ENCODE measurements at places on chromosomes 7 and 10.

DNA sequence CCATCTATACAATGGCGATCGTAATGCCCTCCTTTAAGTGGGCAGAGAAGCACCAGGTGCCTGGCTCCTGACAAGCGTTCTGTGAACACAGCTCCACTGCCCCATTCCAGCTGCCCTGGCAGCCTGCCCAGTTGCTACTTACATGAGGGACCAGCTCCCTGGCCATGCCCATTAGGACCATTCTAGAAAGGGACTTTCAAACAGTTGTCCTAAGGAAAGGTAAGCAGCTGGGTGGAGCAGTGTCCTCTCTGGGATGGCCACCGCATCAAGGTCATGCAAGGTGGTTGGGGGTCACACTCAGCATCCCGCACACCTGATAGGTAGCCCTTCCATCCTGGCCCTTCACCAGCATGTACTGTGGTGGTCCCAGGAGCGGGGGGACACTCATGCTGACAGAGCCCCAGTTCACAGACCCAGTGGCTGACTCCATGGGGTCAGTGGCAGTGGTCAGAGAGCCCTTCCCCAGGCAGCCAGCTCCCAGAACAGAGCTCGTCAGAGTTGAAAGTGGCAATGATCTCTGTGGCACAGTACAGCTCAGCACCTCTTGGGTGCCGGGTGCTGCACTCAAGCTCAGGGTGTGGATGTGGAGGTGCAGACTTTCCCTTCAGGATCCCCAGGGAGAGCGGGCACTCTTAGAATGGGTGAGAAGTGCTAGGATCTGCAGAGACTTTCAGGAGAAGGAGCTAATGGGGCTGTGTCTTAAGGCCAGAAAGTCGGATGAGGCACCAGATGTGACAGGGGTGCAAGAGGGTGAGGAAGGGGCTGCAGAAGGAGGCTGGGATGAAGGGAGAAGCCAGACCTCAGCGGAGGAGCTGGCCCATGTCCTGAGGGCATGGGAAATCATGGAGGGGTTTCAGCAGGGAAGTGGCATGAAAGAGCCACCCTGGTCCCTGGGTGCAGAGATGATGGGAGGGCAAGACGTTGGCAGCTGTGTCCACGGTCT is 10.9 kb downstream of the MMRN2 start:
- no peak overlapping the region for H3K4me3 ChIP-seq
- peaks cover 32% of the 10 kb centered on the region for H3K4me1 ChIP-seq
- H3K27ac ChIP-seq = no peak overlapping the region

DNA sequence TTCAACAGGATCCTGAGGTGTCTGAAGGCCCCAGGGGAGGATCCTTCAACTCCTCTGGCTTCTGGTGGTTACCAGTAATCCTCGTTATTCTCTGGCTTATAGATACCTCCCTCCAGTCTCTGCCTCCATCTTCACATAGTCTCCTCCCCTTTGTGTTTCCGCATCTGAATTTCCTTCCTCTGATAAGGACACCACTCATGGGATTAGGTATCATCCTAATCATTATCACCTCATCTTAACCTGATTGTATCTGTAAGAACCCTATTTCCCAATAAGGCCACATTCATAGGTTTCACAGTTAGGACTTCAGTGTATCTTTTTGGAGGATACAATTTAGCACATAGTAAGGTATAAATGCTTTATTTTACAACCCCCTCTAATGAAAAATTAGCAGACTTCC is 1189.2 kb downstream of the CNTNAP2 start:
- no peak for DNase-seq
- H3K4me1 ChIP-seq = no peaks in the 10 kb centered on the region
- no peaks in the 10 kb centered on the region for H3K36me3 ChIP-seq
- no peaks in the 10 kb centered on the region for H3K27me3 ChIP-seq
- H3K4me3 ChIP-seq = no peak overlapping the region
- no peak overlapping the region for H3K27ac ChIP-seq

DNA sequence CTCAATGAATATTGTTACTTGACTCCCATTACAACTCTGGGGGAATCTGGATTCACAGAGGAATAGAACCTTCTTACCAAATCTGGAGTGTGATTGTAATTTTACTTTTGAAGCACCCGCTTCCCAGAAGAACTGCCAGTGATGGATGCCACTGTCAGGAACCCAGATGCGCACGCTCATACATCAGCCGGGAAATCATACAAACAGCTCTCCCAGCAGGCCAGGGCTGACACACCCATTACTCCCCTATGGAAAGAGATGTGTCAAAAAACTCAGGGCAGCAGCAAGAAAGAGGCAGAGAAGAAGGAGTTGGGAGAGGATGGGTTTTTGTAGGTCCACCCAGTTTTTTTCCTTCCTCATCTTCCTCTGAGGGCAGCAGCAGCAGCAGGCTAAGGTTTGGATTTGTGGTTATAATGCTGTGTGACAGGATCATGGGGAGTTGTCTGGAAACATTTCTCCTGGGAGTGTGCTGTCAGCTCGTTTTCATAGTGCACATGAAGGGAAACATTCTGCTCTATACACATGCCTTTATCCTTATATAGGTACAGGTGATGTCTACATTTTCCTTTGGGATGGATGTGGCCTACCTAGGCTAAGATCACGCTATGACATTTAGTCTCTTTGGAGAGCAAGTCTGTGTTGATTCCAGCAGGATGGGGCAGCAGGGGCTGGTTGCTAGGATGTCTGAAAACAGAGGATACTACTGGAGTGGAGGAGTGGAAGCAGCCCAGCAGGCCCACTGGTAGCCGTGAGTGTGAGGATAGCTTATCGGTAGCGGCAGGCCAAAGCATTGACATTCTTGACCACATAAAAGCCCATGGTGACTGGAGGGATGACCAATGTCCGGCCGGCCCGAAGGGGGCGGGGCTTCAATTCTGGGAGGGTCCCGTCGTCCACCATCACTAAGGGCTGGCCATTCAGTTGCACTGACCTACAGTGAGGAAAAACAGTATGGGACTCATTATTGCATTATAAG is 12.4 kb upstream of the HPS1 start:
- H3K27me3 ChIP-seq = peaks cover 18% of the 10 kb centered on the region
- H3K4me1 ChIP-seq = no peaks in the 10 kb centered on the region
- H3K4me3 ChIP-seq = no peak overlapping the region
- H3K27ac ChIP-seq = no peak overlapping the region
- H3K36me3 ChIP-seq = no peaks in the 10 kb centered on the region

DNA sequence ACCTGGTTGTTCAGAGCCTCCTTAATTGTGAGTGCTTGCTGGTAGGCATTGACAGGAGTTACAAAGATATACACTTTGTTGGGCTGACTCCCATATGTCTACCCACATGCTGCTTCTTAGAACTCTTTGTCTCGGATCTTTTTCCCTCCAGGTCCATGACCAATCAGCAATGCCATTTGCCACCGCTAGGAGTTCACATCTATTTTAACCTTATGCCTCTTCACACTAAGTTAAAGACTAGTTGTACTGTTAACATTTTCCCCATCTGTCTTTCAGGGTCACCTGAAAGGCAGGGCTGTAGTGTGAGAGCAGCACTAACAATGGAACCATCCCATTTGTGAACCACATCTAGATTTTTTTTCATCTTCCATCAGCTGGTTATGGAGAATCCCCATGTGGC is 226.7 kb upstream of the NPY start:
- no peak overlapping the region for H3K4me3 ChIP-seq
- no peaks in the 10 kb centered on the region for H3K36me3 ChIP-seq
- no peak overlapping the region for H3K27ac ChIP-seq
- DNase-seq = no peak
- peaks cover 21% of the 10 kb centered on the region for H3K27me3 ChIP-seq

GRCh38 chr10:50577681-50578350 is 45.9 kb downstream of the SGMS1 start:
- no peak for DNase-seq
- no peaks in the 10 kb centered on the region for H3K27me3 ChIP-seq
- H3K27ac ChIP-seq = no peak overlapping the region
- H3K4me3 ChIP-seq = no peak overlapping the region

DNA sequence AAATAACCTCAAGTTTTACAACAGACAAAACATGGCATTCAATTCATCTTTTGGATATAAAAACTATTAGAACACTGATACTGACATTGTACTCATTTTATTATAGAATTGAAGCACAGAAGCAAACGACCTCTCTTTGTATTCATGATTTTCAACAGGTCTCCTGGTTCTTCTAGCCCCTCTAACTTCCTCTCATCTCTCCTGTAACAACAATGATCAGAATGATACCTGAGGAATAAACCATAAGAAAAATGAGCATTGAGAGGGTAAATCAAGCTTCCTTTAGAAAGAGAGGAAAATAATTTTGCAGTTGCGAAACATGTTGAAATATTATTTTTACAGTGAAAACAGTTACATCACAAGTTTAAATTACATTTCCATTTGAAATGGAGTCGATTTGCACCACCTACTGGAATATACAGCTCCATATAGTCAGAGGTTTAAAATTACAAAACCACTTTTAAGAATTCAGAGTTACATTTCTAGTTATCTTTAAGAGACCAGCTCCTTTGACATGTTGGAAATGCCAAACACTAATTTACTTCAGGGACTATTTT is 17.5 kb upstream of the TEX36 start:
- no peak overlapping the region for H3K27ac ChIP-seq
- no peak for DNase-seq
- no peak overlapping the region for H3K4me3 ChIP-seq
- H3K4me1 ChIP-seq = no peaks in the 10 kb centered on the region
- H3K27me3 ChIP-seq = peaks cover 5% of the 10 kb centered on the region

GRCh38 chr10:100341953-100342626 is 4.9 kb upstream of the SCD start:
- peaks cover 2% of the 10 kb centered on the region for H3K27me3 ChIP-seq
- no peaks in the 10 kb centered on the region for H3K36me3 ChIP-seq
- no peak overlapping the region for H3K4me3 ChIP-seq
- DNase-seq = peak; percentile 59
- no peak overlapping the region for H3K27ac ChIP-seq
- peaks cover 30% of the 10 kb centered on the region for H3K4me1 ChIP-seq

DNA sequence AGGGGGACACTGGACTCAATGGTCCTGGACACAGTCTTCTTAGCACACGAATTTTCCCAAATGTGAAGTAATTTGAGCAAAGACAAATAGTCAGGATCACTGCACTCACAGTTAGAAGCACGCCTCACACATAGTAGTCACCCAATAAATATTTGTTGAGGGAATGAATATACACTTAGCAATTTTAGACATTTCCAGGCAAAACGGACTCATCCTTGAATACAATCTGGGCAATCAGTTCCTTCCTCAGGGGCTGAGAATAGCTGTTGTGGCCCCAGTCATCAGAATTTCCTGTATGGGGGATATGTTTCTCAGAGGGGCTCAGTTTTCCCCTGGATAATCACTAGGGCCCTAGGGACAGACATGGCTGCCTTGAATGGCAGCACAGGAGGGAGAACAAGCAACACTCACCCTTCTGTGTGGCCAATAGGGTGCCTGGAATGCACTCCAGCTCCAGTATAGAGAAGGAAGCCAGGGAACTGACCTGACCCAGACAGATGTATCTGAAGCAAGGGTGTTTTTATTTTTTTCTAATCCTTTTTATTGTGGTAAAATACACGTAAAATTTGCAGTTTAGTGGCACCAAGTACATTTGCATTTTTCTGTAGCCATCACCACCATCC is 282.7 kb upstream of the ZNF32 start:
- no peaks in the 10 kb centered on the region for H3K4me1 ChIP-seq
- H3K36me3 ChIP-seq = no peaks in the 10 kb centered on the region
- peaks cover 3% of the 10 kb centered on the region for H3K27me3 ChIP-seq
- no peak for DNase-seq
- no peak overlapping the region for H3K27ac ChIP-seq

DNA sequence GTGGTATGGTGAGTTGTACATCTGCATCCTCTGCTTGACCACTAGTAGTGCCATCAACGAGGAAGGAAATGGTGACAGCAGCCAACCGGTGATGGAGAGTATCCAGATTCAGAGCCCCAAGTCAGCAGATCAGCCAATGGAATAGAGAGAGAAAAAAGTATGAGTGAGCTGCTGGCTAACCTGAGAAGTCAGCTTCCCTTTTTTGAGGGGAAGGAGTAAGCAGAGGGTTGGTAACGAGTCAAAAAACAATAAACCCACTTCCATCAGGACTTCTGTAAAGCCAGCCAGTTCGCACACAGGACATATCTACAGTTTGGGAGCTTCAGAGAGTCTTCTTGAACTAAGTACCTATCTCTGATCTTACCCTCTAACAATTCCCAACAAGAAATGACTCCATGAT is 8.9 kb downstream of the SLC25A28 start:
- no peak for DNase-seq
- no peak overlapping the region for H3K27ac ChIP-seq
- peaks cover 44% of the 10 kb centered on the region for H3K36me3 ChIP-seq
- no peak overlapping the region for H3K4me3 ChIP-seq
- peaks cover 30% of the 10 kb centered on the region for H3K4me1 ChIP-seq

- no peaks in the 10 kb centered on the region for H3K27me3 ChIP-seq
- H3K4me1 ChIP-seq = no peaks in the 10 kb centered on the region
- H3K27ac ChIP-seq = no peak overlapping the region
- H3K36me3 ChIP-seq = peaks cover 11% of the 10 kb centered on the region
Measured at GRCh38 chr7:1868516-1869165, 198.6 kb downstream of the ELFN1 start.

GRCh38 chr10:33991924-33992323 is 657.5 kb upstream of the NRP1 start:
- no peak overlapping the region for H3K4me3 ChIP-seq
- H3K27ac ChIP-seq = no peak overlapping the region
- no peak for DNase-seq
- no peaks in the 10 kb centered on the region for H3K27me3 ChIP-seq

- H3K4me3 ChIP-seq = no peak overlapping the region
- H3K27me3 ChIP-seq = no peaks in the 10 kb centered on the region
- no peaks in the 10 kb centered on the region for H3K4me1 ChIP-seq
- H3K27ac ChIP-seq = no peak overlapping the region
Measured at GRCh38 chr7:79622781-79623180, 169.3 kb upstream of the MAGI2 start.

DNA sequence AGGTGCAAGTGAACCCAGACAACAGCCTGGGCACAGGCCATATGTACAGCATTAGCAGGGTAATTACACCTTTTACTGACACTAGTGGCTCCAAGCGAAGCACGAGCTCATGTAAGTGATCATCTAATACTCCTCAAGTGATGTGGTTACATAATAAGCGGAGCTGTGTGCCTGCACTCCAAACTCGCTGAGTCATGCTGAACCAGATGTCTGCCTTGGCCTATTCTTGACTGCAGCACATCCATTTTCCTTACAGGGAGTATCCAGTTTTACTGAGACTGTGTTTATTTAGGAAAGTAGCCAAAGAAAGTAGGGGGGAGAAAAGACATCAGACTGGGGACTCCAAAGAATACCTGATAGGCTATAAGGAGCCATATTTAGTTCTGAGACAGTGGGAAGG is 90.1 kb downstream of the GRM3 start:
- H3K27me3 ChIP-seq = no peaks in the 10 kb centered on the region
- DNase-seq = no peak

- no peak overlapping the region for H3K4me3 ChIP-seq
- H3K4me1 ChIP-seq = no peaks in the 10 kb centered on the region
- no peak overlapping the region for H3K27ac ChIP-seq
Measured at GRCh38 chr10:132704008-132704814, 81.7 kb downstream of the NKX6-2 start.

DNA sequence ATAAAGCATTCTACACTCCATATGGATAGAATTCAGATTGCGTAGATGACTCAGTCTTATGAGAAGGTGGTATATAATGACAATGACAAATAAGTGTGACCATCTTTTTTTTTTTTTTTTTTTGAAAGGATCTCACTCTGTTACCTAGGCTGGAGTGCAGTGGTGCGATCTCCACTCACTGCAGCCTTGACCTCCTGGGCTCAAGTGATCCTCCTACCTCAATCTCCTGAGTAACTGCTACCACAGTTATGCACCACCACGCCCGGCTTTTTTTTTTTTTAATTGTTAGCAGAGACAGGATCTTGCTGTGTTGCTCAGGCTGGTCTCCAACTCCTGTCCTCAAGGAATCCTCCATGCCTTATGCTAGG is 43.2 kb upstream of the NRP1 start:
- peaks cover 15% of the 10 kb centered on the region for H3K27me3 ChIP-seq
- peaks cover 10% of the 10 kb centered on the region for H3K4me1 ChIP-seq
- no peaks in the 10 kb centered on the region for H3K36me3 ChIP-seq
- H3K4me3 ChIP-seq = no peak overlapping the region
- no peak overlapping the region for H3K27ac ChIP-seq
- no peak for DNase-seq
